ENCODE measurements at places on chromosomes 2 and 18.

GRCh38 chr18:38751211-38751610 lies 1185.6 kb upstream of the CELF4 start:
- DNase-seq, result no peak

GRCh38 chr18:49277395-49278036 lies 182.9 kb downstream of the DYM start:
- DNase-seq, result no peak

- DNase-seq, result no peak
Measured at GRCh38 chr2:96095116-96095636, 21.2 kb downstream of the ADRA2B start.

- no peak for DNase-seq
Measured at GRCh38 chr2:234459401-234460009, 37.4 kb downstream of the ARL4C start.

DNA sequence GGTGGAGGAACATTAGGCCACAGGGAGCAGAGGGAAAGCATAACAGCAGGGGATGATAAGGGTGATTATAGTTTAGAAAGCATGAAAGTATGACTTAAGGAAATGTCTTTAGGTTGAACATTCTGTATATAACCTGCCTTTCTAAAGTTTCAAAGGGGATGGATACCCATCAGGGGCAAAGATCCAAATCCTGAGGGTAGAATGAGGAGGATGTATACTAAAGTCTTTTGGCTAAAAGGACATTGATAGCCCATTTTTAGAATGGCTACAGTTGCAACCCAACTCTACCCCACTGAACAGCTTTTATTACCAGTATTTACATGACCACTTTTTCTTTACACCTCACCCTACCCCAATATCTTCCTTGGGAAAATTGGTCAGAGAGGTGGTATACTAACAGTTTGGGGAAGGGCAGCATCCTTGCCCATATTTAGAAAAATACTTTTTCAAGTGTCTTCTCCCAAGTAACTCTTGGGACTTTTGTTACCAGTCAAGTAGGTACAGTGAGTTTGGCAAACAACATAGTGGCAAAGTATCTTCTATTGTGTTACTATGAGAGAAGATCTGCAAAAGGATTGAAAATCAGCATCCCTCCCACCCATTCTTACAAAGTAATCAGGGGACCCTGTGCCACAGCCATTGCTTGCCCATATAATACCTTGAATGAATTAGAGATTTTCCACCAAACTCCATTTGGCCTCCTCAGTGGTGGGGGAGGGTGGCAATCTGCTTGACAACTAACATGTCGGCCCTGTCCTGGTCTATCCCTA lies 8.3 kb downstream of the MAT2A start:
- DNase-seq, result no peak

GRCh38 chr2:85888020-85888683 lies 638 bp downstream of the ST3GAL5 start:
- DNase-seq, result peak; percentile 43

DNA sequence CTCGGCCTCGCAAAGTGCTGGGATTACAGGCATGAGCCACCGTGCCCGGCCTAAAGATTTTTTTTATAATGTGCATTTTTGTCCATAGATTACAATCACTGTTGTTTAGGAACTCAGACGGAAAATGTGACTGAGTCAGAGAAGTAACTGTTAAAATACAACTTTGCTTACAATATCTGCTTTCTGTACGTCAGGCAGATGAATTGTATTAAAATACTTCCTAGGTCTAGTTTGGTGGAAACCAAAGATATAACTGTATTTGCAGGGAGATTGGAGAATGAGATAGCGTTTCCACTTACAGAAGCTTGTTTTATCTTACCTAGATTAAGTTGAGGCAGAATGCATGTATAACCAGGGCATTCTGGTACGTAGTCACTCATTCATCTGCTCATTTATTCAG lies 36.7 kb downstream of the ASAP2 start:
- DNase-seq, result no peak

- DNase-seq, result no peak
Measured at GRCh38 chr2:229578052-229578846, 136.1 kb downstream of the DNER start.

DNA sequence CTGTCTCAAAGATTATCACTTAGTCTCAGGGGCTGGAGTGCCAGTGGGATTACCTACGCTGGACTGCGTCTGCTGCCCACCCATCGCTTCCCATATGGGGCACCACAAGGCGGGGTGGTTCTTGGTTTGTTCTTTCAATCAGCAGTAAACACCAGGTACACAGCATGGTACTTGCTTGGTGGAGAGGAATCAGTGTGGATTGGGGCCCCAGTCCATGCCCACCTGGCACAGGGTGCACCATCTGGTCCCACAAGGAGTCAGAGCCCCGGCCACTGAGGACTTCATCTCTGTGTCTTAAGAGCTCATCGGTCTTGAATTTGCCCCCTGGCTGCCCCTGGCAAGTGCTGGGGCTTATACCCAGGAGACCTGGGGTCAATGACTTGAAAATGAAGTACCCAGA lies 96.2 kb downstream of the GLI2 start:
- DNase-seq, result no peak

DNA sequence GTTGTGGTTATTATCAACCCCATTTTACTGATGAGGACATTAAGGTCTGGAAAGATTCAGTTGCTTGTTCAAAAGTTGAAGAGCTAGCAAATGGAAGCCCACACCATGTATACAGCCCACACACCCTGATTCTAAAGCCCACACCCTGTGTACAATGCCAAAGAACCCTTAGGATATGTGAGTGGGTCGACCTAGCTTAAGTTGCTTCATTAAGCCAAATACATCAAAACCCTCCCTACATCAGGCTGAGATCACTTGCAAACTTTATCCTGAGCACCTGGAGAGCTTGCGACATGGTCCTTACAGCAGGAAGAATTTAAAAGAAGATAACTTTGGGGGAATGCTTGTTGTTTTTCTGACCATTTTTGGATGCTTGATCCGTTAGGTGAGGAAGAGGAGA lies 435 bp upstream of the ARHGAP25 start:
- DNase-seq, result no peak

DNA sequence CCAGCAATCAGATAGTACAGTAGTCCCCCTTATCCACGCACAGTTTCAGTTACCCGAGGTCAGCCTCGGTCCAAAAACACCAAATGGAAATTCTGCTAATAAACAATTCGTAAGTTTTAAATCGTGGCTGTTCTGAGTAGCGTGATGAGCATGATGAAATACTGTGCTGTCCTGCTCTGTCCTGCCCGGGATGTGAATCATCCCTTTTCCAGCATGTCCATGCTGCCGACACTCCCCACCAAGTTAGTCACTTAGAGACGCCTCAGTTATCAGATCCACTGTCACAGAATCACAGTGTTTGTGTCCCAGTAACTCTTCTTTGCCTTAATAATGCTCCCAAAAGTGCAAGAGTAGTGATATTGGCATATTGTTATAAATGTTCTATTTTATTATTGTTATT lies 62.1 kb downstream of the MEX3C start:
- DNase-seq, result no peak

GRCh38 chr2:231554748-231555545 lies 24.7 kb upstream of the NMUR1 start:
- no peak for DNase-seq

DNA sequence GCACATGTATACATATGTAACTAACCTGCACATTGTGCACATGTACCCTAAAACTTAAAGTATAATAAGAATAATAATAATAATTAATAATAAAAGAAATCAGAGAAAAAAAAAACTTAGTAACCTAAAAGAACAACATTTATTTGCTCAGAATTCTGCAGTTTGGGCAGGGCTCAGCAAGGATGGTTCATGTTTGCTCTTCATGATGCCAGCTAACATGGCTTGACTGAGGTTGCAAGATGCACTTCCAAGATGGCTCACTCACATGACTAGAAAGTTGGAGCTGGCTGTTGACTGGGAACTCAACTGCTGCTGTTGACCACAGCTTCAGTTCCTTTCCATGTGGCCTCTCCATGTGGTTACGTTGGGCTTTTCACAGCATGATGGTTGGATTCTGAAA lies 56.4 kb downstream of the KLHL29 start:
- no peak for DNase-seq

DNA sequence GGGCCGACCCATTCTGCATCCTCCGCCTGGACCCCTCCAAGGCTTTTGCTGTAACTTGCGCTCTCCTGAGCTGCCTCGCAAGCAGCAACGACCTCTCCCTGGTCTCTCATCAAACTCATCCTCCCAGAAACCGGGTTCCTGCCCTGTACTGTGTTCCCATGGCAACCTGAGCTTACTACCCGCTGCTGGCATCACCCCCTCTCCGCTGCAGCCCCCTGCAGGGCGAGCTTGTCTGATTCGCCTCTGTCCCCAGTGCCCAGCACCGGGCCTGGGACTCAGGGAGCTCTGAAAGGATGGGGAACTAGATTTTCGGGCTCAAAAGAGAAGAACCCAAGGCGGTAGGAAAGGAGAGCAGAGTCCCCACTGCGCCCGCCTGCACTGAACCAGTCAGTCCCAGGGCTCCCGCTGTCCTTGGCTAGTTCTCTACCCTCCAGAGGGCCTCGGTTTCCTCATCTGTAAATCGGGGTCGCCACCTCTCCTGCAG lies 463 bp downstream of the HS1BP3 start:
- DNase-seq, result peak; percentile 49

DNA sequence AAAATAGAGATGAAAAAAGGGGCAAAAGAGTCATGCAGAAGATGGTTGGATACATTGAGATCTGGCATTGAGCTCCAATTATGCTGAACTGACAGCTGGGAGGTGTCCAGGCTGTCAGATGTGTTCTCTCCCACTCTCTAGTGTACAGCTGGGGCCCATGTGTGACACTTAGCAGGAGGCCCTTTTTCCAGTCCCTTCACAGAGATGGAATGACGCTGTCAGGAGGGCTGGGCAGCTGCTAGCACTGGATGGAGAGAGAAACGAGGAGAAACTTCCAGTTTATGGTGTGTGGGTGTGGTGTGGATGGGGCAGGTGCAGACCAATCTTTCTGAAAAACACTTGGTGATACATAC lies 437.7 kb upstream of the HS6ST1 start:
- DNase-seq, result no peak

DNA sequence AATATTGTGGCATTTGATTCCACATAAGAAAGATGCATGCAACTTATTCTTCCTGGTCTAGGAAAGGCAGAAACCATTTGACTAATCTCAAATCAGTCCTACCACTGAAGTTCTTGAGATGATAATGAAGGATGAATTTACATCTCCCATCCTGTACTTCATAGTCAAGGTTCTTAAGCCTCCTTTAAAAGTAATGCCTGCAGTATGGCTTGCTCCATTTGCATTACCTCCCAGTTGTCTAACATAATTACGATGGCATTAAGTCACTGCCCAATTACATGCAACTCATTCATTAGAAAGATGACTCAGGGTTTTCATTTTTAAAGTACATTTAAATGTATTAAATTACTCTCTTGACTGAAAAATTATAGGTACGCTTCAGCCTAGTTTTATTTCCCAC lies 32.2 kb downstream of the THADA start:
- DNase-seq, result no peak

- no peak for DNase-seq
Measured at GRCh38 chr18:57603871-57604270, 17.4 kb upstream of the FECH start.

DNA sequence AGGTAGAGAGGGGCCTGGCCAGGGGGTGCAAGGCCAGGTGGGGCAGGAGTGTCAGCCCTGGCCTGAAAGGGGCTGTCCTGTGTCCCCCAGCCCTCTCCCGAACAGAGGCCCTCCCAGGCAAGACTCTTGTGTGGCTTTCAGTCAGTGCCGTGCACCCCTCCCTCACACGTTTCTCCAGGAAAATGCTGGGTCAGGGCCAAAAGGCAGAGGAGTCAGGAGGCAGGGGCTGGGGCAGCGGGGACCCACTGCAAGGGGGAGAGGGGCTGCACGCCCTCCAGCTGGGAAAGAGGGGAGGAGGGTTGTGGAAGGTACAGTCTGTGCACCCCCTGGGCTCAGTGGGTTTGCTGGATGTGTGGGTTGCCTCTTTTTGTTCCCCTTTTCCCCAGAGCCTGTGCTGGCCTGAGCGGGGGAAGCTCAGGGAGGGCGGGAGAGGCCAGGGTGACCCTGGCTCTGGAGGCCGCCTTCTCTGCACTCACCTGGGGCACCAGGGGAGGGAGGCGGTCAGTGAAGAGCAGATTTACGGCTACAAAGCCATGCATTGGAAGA lies 4.1 kb downstream of the KCNF1 start:
- DNase-seq, result no peak

DNA sequence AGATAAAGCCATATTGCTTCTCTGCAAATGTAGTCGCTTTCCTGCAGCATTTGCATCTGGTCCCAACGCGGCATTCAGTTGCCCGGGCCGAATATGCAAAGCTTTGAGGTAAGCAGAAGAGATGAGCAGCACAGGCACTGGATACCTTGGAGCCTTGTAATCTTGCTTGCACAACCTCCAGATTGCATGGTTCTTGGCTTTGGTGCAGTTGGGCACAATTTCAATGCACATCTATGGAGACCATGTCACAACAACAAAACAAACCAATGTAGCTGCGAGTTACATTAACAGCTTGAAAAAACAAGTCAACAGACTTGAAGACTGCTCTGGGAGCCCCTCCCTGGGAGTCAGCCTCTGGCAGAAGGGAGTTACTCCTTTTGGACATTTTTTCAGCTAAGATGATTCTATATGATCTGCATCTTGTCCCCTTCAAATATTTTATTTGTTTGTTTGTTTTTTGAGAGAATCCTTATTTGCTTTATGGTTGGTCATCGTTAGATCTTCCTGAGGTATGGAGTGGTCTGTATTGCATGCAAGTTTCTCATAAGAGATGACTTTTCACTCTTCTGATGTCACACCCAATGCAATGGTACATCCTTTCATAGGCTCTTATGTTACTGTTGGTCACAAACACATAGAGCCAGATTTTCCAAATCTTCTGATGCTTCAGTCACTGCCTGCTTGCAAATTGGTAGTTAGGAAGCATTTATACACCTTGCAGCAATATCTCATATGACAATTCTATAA lies 113.5 kb downstream of the EFEMP1 start:
- no peak for DNase-seq

- DNase-seq, result peak; percentile 53
Measured at GRCh38 chr2:119431155-119431975, at the start of gene TMEM37. TMEM37 (plus strand) TSS chr2:119431854; CDS start chr2:119431904, 50 bp downstream.

GRCh38 chr2:102922321-102922720 lies 160.5 kb downstream of the TMEM182 start:
- DNase-seq, result no peak

GRCh38 chr2:138023976-138024375 lies 59.7 kb downstream of the HNMT start:
- DNase-seq, result no peak
